ENCODE measurements at places on chromosomes 3 and 15.

DNA sequence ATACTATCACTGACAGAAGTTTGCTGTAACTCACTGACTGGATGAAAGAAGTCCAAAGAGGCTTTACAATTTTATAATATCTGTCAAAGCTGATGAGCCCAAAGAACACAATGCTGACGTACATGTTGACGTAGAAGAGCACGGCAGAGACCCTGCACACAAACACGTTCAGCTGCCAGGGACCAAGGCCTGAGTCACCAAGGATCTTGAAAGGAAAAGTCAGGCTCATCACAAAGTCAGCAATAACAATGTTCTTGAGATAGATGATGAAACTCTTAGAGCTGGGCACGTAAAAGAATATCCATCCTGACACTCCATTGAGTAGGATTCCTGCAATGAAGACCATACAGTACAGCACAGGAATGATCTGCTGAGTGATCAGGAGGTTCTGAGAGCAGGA is 10.9 kb upstream of the GPR171 start:
- no peak for DNase-seq

DNA sequence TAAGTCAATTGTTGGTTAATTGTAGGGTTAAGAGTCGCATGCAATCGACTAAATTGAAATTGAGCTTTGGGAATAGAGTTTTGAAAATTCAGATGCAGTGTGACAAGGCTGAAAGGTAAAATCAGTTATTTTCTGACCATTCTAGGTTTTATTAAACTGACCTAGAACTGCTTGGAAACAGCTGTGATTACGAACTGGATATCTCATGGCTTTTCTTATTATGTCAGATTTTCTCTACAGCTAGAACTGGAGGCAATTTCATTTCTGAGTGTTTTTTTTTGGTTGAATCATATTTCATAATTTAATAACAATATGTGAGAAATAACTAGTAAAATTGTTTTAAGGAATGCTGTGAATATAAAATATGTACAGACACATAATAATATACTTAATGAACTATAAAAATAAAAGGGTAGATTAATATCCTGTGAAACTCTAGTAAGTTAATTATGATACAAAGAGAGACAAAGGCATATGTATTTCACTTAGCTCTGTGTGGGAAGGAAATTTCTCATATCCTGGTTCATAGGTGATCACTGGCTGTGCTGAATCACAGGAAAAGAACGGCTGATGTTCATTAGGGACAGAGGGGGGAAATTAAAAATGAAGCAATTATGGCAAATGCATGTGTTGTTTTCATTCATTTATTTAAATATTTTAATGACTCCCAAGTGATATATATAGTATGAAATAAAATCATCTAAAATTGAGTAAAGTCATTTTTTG is 403.2 kb downstream of the ZIC1 start:
- no peak for DNase-seq

GRCh38 chr3:57876632-57877031 is 120.5 kb downstream of the SLMAP start:
- no peak for DNase-seq

- no peak for DNase-seq
Measured at GRCh38 chr3:139291276-139292051, 52.4 kb upstream of the MRPS22 start.

- DNase-seq = no peak
Measured at GRCh38 chr3:105533960-105534359, 167.3 kb downstream of the ALCAM start.

DNA sequence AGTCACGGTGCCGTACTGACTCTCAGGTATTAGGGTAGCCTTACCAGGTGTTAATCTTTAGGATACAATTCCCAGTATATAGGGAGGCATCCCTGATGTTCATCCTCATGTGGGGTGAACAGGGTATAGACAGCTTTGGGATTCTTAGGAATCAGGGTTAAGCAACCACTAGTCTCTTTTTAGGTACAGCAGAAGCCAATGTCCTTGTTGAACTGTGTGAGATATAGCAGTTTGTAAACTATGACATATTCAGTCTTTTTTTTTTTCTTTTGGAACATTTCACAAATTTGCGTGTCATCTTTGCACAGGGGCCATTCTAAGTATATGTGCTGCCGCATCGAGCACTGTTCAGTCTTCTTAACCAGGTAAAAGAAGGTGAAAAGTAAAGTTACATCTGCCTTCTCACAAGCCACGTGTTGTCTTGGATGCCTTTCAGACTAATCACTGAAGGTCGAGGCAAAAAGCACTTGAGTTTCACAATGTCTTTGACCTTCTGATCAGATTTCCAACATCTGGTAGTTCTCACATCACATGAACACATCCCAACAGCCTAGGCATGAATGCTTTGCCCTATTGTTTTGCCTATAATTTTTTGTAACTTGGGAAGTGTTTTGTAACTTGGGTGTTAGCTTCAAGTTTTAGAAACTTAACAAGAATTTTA is 17.2 kb downstream of the TSEN2 start:
- DNase-seq = no peak

DNA sequence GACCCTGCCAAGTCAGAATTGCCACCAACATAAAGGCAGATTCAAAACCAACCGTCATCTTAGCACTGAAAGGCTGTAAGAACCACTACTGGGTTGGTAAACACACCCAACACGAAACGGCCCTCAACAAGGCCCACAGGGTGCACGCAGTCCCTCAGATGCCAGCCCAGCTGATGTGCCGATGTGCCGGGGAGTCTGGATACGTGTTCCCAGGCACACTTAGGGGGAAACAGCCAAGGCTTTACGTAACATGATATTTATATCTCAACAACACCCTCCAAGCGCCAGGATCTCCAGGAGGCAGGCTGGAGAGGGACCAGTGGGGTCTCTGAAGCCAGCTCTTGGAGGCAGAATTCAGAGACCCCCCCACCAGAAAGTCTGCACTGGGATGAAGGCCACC is 14.2 kb downstream of the POC1A start:
- no peak for DNase-seq

- peak; percentile 45 for DNase-seq
Measured at GRCh38 chr3:65902304-65902793, 136.4 kb downstream of the MAGI1 start.

DNA sequence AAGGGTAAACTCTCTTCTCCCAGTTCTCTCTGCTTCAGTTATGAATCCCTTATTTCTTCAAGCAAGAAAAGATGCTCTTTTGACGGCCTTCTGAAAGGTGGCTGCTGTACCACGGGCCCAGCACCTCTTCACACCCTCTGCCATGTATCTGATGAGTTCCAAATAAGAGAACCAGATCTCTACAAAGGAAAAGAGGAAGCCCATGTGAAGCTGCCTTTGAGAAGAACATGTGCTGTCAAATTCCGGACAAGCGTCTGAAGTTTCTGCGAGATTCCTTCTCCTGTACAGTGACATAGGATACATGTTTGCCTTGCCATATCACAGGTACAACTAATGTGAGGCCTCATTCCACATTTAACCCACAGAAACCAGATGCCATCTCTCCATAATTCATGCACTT is 59.2 kb downstream of the SH3BP5 start:
- DNase-seq = no peak

DNA sequence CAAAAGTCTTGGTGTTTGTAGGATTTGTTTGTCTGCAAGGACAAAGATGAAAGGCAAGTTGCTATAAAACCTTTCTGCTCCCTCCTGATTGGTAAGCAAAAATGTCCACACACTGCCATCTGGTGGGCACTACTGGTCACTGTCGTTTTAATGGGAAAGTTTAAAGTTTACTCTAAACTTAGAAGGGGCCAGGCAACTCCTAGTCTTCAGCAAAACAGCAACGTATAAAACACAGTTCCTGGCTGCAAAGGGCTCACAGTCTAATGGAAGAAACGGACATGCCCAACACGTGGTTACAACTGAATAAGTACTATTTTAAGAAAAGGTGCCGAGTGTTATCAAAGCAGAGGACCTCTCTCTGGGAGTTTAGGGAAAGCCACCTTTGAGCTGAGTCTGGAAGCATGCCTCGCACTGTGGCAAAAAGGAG is 23.7 kb upstream of the TPRG1 start:
- DNase-seq = peak; percentile 87

DNA sequence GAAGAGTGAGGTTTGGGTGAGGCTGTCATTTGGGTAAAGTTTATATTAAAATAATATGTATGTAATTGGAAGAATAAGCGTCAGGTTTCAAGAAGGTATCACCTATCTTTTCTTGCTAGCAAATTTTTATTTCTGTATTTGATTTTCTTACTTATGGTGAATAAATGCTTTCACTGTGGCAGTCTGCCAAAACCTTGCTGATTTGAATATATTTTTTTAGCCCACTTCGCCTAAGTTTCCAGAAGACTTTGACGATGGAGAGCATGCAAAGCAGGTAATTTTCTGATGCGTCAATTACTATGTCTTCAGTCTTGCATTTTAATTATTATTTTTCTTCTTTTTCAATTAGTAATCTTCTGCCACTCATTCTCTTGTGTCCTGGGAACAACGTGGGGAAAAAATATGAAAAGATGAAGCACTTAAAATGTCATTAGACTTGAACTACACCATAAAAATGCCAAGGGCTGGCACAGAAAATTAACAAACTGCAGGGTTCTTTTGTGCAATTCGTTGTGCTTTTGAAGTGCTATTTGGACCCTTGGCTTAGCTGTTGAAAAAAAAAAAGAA is 40.4 kb downstream of the SRP14 start:
- no peak for DNase-seq

DNA sequence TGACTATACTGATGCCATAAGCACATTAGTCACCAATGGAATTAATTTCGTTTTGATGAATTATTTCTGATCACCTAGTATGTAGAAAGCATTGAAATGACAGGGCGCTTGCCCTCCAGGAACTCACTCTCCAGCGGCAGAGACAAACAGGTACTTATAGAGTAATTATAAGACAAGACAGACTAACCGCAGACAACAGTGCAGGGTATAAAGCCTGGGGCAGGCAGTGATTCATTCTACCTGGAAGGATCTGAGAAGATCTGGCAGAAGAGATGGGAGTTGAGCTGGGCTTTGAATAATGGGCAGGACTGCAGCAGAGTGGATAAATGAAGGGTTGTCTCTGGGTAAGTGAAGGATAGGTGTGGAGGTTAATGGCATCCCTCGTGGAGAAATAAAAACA is 331.8 kb downstream of the FGF12 start:
- no peak for DNase-seq

GRCh38 chr15:85289677-85290365 is 90.6 kb upstream of the AKAP13 start:
- peak; percentile 66 for DNase-seq

- peak; percentile 83 for DNase-seq
Measured at GRCh38 chr3:47542471-47543173, 29.1 kb upstream of the ELP6 start.

- no peak for DNase-seq
Measured at GRCh38 chr15:69747193-69747592, 294.6 kb downstream of the RPLP1 start.

- DNase-seq = peak; percentile 53
Measured at GRCh38 chr3:43379343-43379742, 93.0 kb downstream of the SNRK start.

DNA sequence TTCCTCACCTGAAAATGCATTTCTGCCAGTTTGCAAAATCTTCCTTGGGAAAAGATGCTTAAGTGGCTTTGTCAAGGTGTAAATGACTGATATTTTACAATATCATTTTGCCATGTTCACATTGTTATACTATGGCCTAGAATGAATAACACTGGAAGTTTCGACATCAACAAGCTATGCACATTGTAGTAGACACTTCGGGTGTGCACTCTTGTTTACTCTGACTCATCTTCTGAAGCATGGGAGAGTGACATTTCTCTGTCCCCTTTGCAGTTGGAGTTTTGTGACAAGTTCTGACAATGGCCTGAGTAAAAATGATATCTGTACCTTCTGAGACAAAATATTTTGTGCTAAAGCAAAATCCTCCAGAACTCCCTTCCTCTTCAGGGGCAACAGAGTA is 567.0 kb upstream of the RGMA start:
- DNase-seq = no peak

Data from stomach (tissue), 19 donors.